ENCODE measurements at places on chromosomes 13 and 19.
A peak's percentile ranks its signal among the peaks of the same experiment; 100 is the strongest.

- no peak for DNase-seq
These were observed 15.2 kb downstream of the KCTD15 start for GRCh38 chr19:33811736-33812387.

- peak; percentile 72 for DNase-seq
These were observed 1.9 kb upstream of the LMTK3 start for GRCh38 chr19:48513289-48514122.

- no peak for DNase-seq
These were observed 10.8 kb downstream of the NFKBID start for GRCh38 chr19:35889370-35890112.

DNA sequence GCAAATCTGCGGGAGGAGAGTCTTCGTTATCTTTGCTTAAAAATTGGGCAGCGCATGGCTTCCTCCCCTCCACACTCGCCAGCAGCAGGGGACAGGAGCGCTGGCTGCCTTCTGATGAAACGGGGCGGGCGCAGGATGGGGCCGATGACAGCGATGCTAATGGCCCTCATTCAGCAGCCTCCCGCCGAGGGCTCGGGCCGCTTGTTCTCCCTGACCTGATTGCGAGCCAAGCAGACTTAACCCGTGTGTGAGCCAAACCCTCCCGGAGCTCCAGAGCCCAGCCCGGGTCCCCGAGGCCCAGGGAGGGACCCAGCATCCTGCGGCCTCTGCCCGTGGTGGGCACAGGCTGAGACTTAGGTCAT is 90.3 kb downstream of the KDM4B start:
- DNase-seq = no peak

DNA sequence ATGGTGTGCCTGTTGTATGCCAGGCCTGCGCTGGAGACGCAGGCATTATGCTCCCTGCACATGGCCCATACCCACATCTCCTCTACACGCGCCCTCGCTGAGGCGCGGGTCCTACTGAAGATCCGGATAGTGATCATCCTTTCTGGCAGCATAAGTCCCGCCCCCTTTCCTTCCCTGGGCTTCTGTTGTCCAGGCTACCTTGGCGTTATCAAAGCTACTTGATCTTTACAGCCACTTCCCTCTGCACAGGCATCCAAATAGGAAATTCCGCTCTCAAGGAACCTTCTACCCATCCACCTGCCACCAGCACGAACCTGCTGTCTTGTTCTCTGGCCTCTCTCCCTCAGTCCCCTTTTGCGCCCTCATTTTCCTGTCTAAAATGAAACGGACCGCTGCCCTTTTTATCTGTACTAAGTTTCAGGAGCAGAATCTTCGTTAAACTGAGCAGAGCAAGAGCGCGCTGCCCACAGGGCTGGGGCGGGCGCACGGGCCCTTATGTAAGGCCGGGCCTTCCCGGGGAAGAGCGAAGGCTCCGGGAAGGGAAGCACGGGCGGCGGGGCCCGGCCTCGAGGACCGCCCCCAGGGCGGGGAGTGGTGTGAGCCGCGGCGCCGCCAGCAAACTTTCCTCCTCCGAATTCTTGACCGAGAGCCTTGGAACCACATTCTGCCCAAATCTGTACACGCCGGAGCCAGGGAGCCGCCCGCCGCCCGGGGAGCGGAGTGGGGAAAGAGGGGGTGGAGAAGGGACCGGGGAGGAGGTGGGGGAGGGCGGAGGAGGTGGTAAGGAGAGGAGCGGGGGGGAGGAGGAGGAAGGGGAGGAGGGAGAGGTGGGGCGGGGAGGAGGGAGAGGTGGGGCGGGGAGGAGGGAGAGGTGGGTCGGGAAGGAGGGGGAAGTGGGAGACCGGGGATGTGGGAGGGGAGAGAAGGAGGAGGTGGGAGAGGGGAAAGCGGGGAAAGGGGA is 920 bp upstream of the UBE2L5 start:
- DNase-seq = peak; percentile 51

- DNase-seq = no peak
These were observed 8.1 kb downstream of the FARP1 start for GRCh38 chr13:98150832-98151479.

GRCh38 chr13:102862624-102863210 is 16.9 kb downstream of the ERCC5 start:
- DNase-seq = no peak

GRCh38 chr13:75302071-75302698 is 179.8 kb downstream of the TBC1D4 start:
- DNase-seq = no peak

DNA sequence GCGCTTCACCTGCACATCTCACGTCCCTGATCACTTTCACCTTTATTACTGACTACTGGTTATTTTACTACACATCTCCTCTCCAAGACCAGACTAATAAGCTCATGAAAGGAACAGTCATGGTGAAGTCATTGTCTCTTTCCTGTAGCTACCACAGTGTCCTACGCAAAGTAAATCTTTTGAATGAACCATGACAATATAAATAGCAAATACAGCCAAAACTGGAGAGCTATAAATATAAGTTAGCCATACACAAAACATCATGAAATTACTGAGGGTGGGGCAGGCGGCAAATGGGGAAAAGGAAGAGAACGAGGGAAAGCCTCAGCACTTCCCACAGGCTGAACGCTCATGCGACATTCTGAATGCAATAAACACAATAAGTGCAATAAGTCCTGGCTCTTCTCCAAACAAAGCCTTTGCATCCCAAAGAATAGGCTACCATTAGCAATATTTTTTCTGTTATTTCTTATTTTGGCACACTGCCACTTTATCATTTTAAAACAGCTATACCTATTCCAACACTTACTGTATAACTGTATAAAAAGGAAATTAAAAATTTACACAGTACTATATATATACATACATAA is 62.5 kb downstream of the TUBGCP3 start:
- no peak for DNase-seq

- no peak for DNase-seq
These were observed 515.7 kb downstream of the TBC1D4 start for GRCh38 chr13:74966275-74966674.

DNA sequence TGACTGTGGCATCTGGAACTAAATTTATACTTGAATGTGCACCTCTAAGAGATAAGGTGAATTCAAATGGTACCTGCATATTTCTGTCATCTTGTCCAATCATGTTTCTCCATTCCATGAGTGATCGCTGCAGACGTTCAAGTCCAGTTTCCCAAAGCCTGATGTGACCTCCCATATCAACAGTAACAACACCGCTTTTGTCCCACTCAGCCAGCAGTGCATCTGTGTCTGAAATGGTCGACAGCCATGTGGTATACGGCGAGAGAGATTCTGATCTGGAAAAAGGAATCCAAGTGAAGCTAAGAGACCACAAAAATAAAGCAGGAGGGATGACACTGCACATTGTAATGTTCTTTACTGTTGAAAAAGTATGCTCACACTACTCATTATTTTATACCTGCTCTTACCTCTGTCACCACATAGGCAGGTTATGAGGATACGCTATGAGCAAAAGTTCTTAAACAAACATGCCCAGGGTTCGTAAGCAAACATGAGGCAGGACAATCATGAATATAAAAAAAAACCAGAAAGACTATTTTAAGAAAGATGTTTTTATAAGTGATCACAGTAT is 213.6 kb downstream of the RGCC start:
- DNase-seq = no peak

DNA sequence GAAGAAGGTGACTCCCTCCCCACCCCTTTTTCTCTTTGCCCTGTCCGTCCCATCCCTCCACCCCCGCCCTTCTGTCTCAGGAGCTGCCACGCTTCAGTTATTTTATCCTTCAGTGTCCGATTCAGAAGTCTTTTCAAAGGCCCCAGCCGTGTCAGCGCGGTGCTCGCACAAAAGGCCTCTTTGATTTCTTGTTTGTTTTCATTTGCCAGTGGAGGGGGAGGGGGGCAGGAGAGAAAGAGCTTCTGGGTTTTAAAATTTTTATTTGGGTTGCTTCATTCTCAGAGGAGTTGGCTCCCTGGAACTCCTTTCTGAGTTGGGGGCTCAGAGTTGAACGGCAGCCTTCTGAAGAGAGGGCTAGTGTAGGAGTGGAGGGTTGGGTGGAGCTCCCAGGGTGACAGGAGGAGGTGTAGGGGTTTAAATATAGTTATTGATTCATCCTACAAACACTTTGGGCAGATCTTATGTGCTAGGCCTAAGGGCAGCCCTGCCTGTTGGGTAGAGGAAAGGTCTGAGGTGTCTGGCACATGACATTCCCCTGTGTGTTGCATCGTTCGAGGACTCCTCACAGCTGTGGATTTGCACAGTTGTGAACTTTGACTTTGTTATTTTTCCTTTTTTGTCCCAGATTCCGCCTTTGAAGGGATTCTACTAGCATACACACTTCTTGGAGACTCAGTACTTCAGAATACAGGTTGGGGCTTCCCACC is 36.8 kb downstream of the NFIX start:
- peak; percentile 75 for DNase-seq

- no peak for DNase-seq
These were observed 27.4 kb upstream of the CEBPA start for GRCh38 chr19:33329736-33330135.

GRCh38 chr19:41599175-41599966 is 23.4 kb downstream of the CEACAM21 start:
- DNase-seq = no peak

GRCh38 chr13:50934735-50935435 is 25.3 kb downstream of the RNASEH2B start:
- DNase-seq = no peak

GRCh38 chr13:50700664-50701305 is 142.7 kb downstream of the DLEU7 start:
- DNase-seq = no peak

GRCh38 chr19:57053401-57053800 is 66.4 kb upstream of the USP29 start:
- DNase-seq = no peak
